Activated CD4-positive, alpha-beta T cell treated with anti-CD3 and anti-CD28 coated beads for 48 hours (primary cell): ENCODE measurements at places on chromosomes 5 and 9.

GRCh38 chr9:133854765-133855164, 116.6 kb upstream of the SARDH start:
- no peak for DNase-seq

DNA sequence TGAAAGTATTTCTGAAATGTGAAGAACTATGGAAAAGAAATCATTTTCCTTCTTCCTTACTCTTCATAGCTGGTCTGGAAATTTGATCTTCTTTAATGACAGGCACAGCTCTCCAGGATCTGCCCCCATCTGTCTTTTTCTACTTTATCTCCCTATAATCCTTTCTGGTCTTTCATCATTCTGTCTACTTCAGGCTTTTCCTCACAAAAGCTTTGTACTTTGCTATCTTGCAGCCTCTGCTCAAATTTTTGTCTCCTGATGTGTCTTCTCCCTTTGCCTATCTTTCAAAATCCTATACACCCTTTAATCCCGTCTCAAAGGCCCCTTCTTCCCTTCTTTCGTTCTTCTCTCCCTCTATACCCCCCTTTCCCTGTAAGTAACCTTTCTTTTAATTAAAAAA, 114.9 kb upstream of the ATP10B start:
- no peak for DNase-seq

- peak; percentile 35 for DNase-seq
Observed at GRCh38 chr5:143435210-143435657, 31.7 kb upstream of the NR3C1 start.

GRCh38 chr5:164561933-164562872, 1056.8 kb downstream of the MAT2B start:
- DNase-seq: no peak
